ENCODE measurements at places on chromosomes 1 and 21.

- peaks cover 16% of the 10 kb centered on the region for H3K4me1 ChIP-seq
- no peaks in the 10 kb centered on the region for H3K36me3 ChIP-seq
- H3K4me3 ChIP-seq, result no peak overlapping the region
- no peak overlapping the region for H3K27ac ChIP-seq
- DNase-seq, result no peak
- no peaks in the 10 kb centered on the region for H3K27me3 ChIP-seq
Measured at GRCh38 chr1:208136459-208137182, 107.6 kb downstream of the PLXNA2 start.

- no peak overlapping the region for H3K4me3 ChIP-seq
- DNase-seq, result no peak
- no peaks in the 10 kb centered on the region for H3K27me3 ChIP-seq
- H3K27ac ChIP-seq, result no peak overlapping the region
- no peaks in the 10 kb centered on the region for H3K4me1 ChIP-seq
Measured at GRCh38 chr1:150718225-150718891, 2.3 kb downstream of the HORMAD1 start.

DNA sequence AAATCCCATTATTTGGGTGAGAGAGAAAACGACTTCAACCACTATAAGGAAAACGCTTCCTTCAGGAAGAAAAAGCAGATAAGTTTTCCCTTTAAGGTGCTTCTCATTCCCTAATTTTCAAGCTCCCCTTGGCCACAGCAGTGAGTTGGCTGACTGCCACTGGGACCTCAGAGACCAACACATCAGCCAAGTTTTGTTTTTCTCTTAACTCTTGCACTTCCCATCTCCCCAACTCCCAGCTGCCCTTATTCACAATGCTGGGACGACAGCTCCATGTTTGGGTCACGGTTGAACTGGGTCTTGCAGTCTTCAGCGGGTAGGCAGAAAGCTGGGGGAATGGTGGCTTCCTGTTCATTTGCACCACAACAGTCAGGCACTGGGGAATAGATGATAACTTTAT lies 18.9 kb downstream of the SGIP1 start:
- H3K36me3 ChIP-seq, result no peaks in the 10 kb centered on the region
- no peaks in the 10 kb centered on the region for H3K27me3 ChIP-seq
- no peak overlapping the region for H3K4me3 ChIP-seq
- H3K4me1 ChIP-seq, result peaks cover 3% of the 10 kb centered on the region

- peaks cover 4% of the 10 kb centered on the region for H3K4me1 ChIP-seq
- H3K36me3 ChIP-seq, result no peaks in the 10 kb centered on the region
- peak; percentile 71 for DNase-seq
- H3K27me3 ChIP-seq, result no peaks in the 10 kb centered on the region
- H3K4me3 ChIP-seq, result no peak overlapping the region
- H3K27ac ChIP-seq, result no peak overlapping the region
Measured at GRCh38 chr1:42259059-42259738, 75.8 kb downstream of the FOXJ3 start.

DNA sequence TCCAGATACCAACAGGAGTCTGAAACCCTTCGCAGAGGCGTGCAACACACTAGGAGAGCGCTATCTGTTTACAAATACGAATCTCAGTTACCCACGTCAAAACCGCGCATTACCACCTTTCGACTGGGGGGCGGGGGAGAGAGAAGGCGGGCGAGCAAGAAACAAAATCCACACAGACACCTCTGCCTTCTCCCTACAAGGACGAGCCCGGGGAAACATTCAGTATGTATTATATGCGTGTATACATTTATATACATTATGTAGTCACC lies 722 bp downstream of the TUT4 start:
- DNase-seq, result peak; percentile 64
- H3K36me3 ChIP-seq, result no peaks in the 10 kb centered on the region
- peaks cover 10% of the 10 kb centered on the region for H3K4me1 ChIP-seq
- H3K4me3 ChIP-seq, result peak overlapping the region; percentile 85
- no peaks in the 10 kb centered on the region for H3K27me3 ChIP-seq
- peak overlapping the region; percentile 98 for H3K27ac ChIP-seq

DNA sequence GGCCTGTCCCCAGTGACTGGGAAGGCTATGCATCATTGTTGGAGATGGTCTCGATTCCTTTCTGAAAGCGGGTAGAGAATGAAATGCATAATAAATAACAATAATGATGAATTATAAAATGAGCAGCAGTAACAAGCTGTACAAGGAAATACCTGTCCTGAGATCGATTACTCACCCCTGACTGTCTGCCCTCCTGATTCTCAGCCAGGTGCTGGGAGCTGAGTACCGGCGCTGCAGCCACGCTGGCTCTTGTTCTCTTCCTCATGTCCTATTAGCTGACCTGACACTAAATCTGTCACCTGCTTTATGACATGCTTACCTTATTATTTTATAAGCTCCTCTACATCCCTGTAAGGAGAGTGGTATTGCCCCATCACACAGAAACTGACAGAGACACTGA lies 3.4 kb downstream of the AGPAT3 start:
- no peaks in the 10 kb centered on the region for H3K4me1 ChIP-seq
- no peaks in the 10 kb centered on the region for H3K36me3 ChIP-seq
- H3K27me3 ChIP-seq, result no peaks in the 10 kb centered on the region
- no peak overlapping the region for H3K27ac ChIP-seq
- DNase-seq, result no peak

- no peak overlapping the region for H3K27ac ChIP-seq
- no peaks in the 10 kb centered on the region for H3K27me3 ChIP-seq
- H3K4me3 ChIP-seq, result no peak overlapping the region
- H3K36me3 ChIP-seq, result peaks cover 7% of the 10 kb centered on the region
- no peak for DNase-seq
Measured at GRCh38 chr1:145826030-145826429, 2.0 kb downstream of the POLR3C start.

DNA sequence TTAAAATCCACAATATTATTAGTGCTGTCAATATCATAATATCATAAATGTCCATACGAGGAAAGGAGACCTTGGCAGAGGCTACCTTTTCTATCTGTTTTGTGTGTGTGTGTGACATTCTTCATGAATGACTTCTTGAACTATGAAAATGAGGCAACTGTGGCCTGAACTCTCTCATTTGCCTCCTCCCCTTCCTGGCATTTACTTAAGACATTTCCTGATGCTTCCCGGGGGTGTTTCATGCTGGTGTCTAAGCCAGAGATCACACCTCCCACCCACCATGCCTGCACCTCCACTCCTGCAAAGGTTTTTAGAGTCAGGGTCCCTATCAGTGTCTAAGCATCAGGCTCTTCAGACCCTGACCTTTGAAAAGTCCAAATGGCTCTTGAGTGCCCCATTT lies 420.9 kb downstream of the KIF26B start:
- no peak overlapping the region for H3K27ac ChIP-seq
- H3K27me3 ChIP-seq, result no peaks in the 10 kb centered on the region
- H3K4me3 ChIP-seq, result no peak overlapping the region
- H3K4me1 ChIP-seq, result no peaks in the 10 kb centered on the region
- DNase-seq, result peak; percentile 60
